ENCODE measurements at places on chromosomes 7 and 10.

DNA sequence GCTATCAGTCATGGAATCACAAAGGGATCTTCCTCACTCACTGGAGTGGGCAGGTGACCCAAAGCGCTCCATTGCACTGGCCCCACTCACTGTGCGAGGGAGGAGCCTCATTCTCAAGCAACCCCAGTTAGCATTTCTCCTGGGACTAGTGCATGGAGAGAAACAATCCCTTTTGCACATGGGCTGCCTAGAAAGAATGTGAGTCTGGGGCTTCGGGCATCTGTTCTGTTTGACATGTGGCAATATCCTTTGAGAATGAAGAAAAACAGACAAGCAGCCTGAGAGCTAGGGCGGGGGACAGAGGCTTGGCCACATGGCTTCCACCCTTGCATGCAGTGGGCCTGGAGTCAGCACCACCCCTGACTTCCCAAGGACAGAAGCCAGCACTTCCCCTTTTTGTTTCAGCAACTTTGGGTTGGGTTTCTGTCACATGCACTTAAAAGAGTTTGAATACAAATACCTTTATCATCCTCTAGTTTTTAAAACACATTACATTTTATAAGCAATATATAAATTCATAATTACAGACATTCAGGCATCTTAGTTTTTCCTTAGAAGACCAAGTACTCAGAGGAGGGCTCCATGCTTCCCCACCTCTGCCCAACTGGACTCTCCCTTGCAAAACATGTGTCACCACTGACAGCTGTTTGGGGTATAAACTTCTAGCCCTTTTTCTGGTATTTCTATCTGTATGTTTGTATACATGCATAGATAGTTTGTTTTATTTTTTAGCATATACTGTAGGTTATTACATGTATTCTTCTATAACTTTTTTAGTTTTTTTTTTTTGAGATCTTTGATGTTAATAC is 73.8 kb downstream of the RBM20 start:
- DNase-seq: no peak

- no peak for DNase-seq
Observed at GRCh38 chr7:6234384-6234783, 38.0 kb downstream of the CYTH3 start.

DNA sequence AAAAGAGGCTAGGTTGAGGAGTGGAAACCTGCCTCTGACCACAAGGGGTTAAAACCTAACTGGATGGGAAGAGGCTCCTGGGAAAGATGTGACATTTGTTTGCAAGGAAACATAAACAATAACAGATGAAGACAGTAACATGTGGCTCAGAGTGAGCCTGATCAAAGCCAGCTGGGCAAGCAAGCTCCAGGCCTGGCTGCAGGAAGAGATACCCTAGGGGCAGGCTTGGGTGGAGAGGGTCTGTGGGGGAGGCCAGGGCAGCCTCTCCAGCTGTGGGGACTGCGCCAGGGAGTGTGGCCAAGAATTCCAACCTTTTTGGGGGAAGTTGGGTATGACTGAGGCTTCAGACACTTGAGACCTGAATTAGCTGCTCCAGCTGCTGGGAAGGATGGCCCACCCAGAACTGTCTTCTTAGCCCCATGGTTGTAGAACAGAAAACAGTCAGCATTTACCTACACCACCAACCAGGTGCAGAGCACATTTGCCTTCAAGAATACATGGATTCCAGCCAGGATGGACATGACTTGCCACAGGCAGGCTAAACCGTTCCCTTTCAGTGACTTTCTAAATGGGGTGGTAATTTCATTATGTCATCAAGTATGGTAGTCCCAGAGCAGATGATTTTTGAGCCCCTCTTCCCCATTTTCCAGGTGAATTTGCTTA is 10.4 kb upstream of the FAM170B start:
- DNase-seq: peak; percentile 76

GRCh38 chr7:85681241-85681640 is 494.4 kb upstream of the SEMA3D start:
- no peak for DNase-seq

GRCh38 chr7:155414547-155415492 is 43.1 kb upstream of the EN2 start:
- no peak for DNase-seq

DNA sequence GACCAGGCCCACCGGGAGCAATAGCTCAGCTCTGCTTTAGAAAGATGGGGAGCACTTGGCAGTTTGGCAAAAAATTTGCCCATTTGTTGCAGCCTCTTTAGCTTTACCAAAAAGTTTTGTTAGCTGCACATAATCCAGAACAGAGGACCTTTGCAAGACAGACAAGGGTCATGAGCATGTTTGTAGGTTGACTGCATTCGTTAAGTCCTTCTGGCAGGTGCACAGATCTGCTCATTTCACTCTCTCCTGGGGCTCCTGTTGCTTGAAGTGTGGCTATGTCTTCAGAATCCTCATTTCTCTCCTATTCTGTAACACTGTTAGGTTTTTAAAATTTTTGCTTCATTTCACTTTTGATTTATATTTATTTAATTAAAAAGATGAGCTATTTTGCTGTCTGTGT is 96.8 kb downstream of the MYOF start:
- no peak for DNase-seq

GRCh38 chr10:129891806-129892205 is 72.3 kb downstream of the EBF3 start:
- no peak for DNase-seq

- no peak for DNase-seq
Observed at GRCh38 chr7:66443946-66444345, 184.7 kb upstream of the KCTD7 start.

DNA sequence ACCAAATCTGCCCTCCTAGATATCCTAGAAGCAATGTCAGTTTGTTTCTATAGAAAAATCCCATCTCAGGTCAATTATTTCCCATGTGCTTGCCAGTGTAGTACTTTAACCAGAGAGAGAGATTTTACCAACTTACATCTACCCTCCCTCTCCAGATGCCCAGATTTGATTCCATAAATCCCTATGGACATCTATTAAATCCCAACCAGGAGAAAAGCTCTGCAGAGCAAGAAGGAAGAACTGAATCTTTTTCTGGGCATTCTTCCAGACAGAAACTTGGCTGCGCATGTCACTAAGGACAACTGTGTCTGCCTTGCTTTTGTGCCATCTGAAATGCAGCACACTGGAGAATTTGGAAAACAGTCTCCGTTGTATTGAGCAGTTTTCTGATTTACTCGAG is 597.6 kb downstream of the SORCS1 start:
- DNase-seq: peak; percentile 26

DNA sequence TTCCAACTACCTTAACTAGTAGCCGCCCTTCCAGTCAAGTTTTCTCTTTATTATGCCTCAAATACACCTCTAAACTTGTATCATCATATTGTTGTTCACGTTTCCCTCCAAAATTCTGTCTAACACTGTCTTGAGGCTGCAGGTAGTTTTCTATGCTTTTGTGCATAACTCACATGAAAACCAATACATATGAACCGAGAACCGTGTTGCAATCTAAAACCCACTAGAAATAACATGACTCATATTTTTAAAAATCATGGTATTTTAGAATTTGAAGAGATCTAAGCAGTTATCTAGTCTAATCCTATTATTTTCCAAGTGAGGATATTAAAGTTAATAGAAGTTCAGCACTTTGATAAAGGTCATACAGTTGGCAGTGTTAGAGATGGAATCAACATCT is 18.2 kb downstream of the LIPF start:
- DNase-seq: no peak
